ENCODE measurements at places on chromosomes 11 and 22.

DNA sequence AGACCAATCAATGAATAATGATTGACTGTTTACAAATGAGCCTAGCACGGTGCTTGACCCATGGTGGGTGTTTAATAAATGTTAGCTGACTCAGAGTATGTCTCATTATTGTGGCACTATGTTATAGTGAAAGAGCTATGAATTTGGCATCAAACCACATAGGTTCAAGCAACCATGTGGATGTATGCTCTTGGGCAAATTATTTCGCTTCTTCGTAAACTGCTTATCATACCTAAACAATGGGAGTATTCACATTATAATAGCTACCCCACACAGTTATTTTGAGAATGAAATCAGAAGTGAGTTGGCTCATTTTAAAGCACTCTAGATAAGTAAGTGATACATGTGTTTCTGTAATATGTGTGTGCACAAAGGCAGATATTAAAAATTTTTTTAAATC, 118.7 kb upstream of the HSD17B12 start:
- no peak for DNase-seq

GRCh38 chr22:49021926-49022815, 805.5 kb downstream of the BRD1 start:
- DNase-seq, result no peak

- no peak for DNase-seq
These were observed 711 bp downstream of the MAP3K11 start for GRCh38 chr11:65613091-65613928.

DNA sequence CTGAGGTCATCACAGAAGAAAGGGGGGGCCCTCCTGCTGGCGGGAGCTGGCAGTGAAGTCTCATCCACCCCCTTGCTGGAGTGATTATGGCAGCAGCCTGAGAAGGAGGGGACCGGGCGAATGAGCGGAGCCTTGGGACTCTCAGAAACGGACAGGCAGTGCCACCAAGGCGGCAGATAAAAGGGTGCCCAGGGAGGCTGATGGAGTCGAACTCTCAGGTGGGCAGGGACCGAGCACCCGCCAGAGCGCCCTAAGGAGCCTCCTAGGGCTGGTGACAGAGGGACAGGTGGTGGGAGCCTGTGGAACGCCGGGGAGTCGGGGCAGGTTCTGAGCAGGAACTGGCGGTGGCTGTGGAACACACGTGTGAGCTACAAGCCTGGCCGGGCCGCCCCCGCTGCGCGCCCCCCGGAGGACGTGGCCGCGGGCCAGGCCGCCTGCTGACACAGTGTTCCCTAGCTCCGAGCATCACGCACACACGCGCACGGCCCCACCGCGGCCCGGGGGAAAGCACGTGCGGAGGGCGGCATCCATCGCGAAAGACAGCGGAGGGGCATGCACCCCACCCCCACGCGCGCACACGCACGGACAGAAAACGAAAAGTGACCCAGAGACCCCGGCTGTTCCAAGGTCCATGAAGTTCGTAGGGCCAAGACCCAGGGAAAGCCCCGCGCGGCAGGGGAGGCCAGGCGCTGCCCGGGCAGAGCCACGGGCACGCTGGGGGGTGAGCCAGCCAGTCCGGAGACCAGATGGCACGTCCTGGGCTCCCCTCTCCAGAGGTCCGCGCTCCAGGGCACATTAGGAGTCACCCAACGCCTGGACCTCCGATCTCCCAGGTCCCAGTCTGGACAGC, 1.0 kb downstream of the VWCE start:
- DNase-seq, result no peak

DNA sequence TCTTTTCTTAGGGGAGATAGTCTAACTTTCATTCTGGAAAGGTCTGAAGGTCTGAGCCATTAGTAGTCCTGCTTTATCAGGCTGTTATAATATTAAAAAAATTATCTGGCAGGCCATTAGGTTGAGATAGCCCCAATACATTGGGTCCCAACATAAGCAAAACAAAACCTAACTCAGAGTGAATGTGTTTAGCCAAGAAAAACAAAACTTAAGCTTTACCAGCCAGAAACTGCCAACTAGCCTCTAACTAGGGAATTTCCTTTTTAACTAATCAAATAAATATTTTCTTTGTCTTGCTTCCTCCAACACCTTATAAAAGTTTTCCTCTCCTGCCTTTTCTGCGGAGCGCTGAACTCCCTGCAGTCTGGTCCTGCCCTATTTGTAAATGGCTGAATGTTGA, 1137.7 kb upstream of the CNTN5 start:
- no peak for DNase-seq
